ENCODE measurements at places on chromosomes 7 and 10.

DNA sequence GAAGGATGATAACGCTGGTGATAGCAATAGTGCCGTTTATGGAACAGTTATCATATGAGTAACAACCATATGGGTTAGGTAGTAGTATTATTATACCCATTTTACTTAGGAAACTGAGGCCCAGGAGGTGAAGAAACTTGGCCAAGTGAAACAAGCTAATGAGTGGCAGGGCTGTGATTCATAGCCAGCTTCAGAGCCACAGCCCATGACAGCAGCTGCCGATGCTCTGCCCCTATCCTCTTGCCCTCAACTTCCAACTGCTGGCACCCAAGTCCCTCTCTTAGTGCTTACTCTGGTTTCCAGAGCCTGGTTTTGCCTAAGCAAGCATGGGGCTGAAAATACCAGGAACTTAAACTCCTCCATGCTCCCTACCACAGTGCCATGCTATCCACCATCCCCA, 12.3 kb downstream of the SH3PXD2A start:
- no peak for DNase-seq

DNA sequence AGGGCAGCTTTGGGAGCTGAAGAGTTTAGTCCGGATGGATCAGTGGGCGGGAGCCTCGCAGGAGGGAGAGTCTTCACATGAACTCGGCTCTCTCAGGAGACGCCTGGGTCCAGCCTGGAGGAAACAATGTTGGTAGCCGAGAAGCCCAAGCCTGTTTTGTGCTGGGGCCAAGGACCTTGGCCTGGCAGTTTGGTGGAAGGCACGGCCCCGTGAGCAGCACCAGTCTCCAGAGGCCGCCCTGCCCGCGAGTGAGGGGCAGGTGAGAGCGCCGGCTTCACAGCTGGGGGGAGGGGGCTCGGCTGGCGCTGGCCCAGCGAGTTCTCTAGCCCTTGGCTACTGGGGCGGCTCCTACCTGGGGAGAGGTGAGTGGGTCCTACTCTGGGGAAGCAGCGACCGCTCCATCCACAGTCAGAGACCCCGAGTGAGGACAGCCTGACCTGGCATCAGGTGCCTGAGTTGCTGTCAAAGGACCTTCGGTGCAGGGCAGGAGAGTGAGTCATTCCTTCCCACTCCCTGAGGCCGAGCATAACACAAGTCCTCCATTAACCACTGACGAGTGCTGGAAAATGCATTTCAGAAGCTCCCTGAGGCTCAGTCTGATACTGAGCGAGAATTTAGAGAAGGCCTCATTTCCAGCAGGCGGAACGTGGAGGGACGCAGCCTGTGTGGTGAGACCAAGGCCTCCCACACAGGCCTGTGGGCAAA, 89.3 kb upstream of the DIP2C start:
- no peak for DNase-seq

GRCh38 chr10:49001870-49002672, 62.4 kb upstream of the LRRC18 start:
- no peak for DNase-seq

DNA sequence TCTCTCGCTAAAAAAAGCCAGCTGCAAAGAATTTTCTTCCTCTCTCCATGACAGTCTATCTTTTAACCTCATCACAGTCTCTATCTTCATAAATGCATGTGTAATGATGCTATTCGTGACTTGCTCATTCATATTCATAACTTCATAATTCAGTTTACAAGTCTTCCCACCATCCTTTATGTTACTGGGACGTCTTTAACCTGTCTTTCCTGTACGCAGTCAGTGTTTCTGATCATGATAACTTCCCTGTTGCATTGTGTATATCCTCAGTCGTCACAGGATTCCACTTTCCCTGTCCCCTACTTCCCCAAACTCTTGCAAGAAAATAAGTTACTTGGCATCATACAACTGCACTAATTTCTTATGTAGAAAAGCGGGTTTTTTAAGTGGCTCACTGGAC, 165.6 kb upstream of the ASAH2 start:
- DNase-seq: no peak

- DNase-seq: no peak
Measured at GRCh38 chr10:74432841-74433594, 282.0 kb downstream of the ADK start.

GRCh38 chr7:136424058-136424457, 444.4 kb upstream of the CHRM2 start:
- DNase-seq: no peak

GRCh38 chr10:45294681-45295080, 20.7 kb downstream of the OR13A1 start:
- no peak for DNase-seq
